Left colon (tissue), 2 donors: ENCODE measurements at places on chromosomes 1 and 21.

- DNase-seq = no peak
Observed at GRCh38 chr1:24557711-24558131, 1.8 kb downstream of the NCMAP start.

GRCh38 chr1:36268981-36269380 lies 37.2 kb upstream of the SH3D21 start:
- DNase-seq = no peak

DNA sequence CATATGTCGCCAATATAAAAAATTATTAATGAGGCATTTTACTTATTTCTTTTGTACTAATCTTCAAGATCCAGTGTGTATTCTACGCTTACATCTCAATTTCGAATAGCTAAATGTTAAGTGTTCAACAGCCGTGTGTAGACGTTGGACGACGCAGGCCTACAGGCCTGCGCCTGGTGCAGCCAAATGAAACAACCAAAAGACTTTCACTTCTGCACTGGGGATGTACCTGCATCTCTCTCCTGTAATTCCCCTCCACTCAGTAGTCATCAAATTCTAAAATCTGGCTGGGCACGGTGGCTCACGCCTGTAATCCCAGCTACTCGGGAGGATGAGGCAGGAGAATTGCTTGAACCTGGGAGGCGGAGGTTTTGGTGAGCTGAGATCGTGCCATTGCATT lies 76.8 kb upstream of the HNRNPU start:
- no peak for DNase-seq

DNA sequence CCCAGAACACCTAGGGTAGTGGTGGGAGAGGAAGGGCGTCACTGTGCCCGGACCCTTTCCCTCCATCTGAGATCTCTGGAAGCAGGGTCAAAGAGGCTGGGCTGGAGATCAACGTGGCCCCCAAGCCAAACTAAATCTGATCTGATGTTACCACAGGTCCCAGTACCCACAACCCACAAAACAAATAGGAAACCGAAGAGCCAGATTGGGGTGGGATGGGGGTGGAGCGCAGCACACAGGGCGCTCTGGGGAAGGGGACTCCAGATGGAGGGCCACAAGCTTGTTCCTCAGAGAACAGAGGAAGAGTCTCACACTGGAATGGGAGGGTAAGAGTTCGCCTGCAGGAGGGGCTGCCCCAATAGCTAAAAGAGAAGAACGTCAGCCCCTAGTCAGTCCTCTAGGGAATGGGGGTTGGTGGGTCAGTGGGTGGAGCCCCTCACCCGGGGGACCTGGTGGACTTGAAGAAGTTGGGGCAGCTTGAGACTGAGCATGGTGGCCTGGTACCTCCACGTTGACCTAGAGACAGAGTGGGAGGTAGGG lies 1.5 kb downstream of the PAQR6 start:
- no peak for DNase-seq

- no peak for DNase-seq
Observed at GRCh38 chr1:236120721-236121153, 21.6 kb upstream of the GPR137B start.

DNA sequence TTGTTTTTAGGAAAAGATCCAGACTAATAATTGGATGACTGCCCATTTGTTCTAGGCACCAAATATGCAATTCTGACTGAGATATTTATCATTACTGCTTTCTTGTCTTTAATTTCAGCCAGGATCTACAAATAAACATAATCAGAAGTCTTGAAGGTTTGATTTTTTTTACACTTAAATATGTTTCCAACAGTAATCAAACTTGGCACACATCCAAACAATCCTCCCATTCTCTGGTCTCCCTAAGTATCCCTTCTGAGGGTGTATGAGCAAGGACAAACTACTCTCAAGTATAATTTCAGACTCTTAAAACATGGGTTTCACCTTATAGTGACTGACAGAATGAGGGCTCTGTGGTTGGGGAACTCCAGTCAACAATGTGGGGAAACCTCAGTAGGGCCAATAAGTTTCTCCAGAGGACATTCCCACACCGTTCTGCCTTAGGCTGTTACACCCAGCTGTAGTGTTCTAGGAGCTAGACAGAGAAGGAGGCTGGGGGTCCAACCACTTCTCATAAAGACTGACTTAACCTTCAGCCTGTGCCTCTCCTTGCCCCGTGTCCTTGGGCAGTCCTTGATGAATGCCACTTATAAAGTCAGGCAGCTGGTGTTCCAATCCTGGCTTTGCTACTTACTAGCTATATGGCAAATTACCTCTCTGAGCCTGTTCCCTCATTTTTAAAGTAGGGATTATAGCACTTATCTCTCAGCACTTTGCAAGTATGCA lies 1.5 kb upstream of the PALMD start:
- no peak for DNase-seq

- DNase-seq = no peak
Observed at GRCh38 chr1:6106321-6106731, 60.6 kb downstream of the KCNAB2 start.

DNA sequence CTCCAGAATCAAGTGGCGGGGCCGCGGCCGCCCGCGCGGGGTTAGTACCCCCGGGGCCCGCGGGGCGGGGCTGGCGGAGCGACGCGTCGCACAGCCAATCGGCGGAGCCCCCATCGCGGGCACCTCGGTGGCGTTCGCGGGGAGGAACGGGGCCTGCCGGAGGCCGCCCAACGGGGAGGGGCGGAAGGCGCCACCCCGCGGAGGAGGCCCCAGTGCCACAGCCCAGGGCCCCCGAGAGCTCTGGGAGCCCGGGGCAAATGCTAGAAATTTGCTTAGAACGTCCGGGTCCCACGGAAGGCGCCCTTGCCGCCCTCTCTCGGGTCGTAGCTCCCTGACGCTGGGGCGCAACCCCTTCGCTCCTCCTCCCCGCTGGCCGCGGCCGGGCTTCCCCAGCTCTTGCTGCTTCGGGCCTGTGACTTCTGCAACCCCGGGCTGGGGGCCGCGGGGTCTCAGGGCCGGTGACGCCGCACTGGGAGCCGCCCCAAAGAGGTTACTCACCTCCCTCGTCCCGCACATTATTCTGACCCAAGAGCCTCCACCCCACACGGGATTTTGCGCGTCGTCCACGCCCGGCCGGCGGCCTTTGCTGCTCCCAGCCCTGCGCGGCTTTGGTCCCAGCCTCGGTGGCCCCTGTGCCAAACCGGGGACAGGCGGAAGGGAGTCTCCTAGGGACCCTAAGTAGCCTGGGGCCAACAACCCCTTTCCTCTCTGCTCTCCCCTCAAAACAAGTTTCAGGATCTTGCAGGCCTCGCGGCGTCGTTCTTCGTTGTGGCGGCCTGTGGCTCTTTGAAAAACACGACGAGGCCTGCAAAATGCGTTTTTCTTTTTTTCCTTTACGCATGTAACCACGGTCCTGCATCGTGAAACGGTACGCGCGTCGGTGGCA lies at the start of gene RUNX3:
Gene RUNX3 (minus strand): TSS at position 17 of the 886 bp plus-strand sequence. CDS start 408 bp downstream, outside the sequence.
- peak; percentile 78 for DNase-seq

DNA sequence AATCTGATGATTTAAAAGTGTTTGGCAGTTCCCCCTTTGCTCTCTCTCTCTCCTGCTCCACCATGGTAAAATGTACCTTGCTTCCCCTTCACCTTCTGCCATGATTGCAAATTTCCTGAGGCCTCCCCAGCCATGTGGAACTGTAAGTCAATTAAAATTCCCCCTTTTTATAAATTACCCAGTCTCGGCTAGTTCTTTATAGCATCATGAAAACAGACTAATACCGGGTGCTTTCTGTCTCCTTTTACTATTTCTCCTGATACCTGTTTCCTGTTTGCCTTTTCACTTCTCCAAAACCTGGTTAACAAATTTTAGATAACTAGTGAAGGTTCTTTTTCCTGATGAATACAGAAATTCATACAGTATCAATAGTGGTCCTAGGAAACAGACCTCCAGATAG lies 1670.3 kb downstream of the MRPL39 start:
- no peak for DNase-seq

- no peak for DNase-seq
Observed at GRCh38 chr1:9844756-9845155, 21.0 kb upstream of the CLSTN1 start.

DNA sequence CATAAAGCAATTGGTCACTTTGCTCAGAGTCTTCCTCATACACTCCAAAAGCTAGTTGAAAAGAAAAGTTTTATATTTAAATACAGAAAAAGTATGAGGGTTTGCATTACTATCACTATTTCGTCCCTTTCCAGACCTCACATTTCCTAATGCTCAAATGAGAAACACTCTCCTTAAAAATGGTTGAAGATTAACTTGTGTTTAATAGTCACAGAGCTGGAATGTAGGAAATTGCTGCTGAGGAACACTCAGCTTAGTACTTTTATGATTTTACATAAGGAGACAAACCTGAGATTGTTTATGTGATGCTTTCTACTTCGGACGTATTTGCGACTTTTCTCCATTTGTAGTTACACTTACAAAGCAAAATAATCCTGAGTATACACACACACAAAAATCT lies 39.8 kb downstream of the MYSM1 start:
- DNase-seq = no peak

GRCh38 chr1:84069236-84069845 lies 70.4 kb upstream of the TTLL7 start:
- DNase-seq = no peak

- no peak for DNase-seq
Observed at GRCh38 chr1:8091691-8092090, 65.6 kb upstream of the ERRFI1 start.

DNA sequence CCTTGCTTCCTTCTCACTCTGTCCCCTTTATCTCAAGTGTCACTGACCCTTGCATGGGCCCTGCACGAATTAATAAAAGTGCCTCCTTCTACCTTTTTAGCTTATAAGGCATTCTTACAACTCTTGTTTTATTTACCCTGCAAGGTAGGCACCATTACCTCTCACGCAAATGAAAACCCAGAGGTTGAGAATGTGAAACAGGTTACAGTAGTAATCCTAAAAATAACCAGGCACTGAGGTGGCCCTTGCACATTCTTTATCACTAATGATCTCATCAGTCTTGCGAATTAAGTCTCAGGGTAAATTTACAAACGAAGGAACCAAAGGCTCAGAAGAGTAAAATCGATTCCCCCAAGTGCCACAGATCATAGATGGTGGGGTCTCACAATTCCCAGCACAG lies 3.7 kb downstream of the GLIS1 start:
- no peak for DNase-seq

DNA sequence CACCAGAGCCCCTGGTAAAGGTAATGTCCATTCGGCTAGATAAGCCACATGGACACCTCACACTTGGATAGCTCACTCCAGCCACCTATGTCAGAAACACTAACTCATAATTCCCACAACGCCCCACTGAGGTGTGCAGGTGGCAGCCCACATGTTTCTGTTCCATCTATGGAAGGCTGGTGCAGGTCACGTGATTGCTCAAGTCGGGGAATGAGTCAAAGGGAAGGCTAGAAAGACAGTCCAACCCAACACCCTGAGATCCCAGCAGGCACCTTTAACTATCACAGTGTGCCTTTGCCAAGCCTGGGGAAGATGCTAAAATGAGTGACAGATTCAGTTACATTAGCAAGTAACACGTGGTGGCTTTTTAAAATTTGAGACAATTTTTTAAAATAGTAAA lies 45.3 kb upstream of the KCNE1 start:
- DNase-seq = no peak

DNA sequence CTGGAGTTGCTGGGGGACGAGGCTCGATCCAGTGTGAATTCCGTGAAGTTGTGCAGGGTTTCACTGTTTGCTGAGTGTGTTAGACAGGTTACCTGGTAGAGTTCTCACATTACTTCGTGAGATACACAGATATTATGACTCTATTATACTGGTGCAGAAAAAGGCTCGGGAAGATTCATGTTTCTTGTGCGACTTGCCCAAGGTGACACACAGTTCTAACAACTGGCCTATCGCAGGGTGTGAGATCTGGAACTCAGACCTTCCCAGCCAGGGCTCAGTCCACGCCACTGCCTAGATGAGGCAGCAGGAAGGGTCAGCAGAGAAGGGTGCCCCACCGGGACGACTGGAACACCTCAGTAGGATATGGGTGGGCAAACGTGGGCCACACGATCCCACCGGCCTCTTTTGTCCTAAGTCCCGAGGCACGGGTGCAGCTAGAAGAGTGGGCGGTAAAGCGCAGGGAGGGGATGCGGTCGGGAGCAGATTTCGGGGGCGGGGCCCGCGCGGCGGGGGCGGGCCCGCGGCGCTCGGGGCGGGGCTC lies 296 bp upstream of the RNPEP start:
- peak; percentile 83 for DNase-seq

- DNase-seq = no peak
Observed at GRCh38 chr21:46442938-46443337, 15.8 kb upstream of the DIP2A start.

DNA sequence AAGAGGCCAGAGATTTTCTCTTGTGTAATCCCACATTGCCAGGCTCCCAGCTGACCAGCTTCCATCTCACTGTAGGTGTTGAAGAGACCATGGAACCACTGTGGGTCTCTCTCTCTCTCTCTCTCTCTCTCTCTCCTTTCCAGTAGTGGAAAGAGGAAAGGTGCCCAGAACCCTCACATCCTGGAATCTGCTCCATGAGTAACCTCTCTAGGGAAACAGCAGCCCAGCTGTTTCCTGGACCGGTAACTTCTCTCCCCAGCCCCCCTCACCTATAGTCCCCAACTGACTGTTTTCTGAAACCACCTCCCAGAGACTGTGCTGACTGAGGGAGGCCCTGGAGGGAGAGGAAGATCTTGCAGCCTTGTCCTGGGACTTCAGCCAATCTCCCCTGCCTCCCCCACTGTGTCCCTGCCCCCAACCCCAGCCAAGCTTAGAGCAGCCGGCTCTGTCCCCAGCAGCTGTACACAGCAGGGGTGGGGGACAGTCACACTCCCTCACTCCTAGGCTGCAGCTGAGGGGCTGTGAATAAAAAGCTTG lies 20.6 kb upstream of the SLC45A3 start:
- no peak for DNase-seq

DNA sequence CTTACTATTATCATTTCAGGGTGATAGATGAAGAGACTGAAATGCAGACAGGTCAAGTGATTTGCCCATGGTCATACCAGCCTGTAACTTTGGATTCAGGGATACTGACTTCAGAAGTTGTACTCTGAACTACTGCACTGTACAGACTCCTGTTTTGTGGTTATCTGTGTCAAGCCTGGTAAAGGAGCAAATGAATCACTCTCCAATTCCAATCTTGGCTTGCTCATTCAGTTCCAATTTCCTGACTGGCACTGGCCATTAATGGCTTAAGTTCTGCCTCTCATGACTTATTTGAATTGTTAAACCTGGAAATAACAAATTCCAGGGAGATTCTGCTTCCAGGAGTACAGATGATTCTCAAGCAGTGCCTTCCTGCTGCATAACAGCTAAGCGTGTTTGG lies 45.4 kb upstream of the PLD5 start:
- no peak for DNase-seq

GRCh38 chr21:46226920-46227599 lies 1.5 kb downstream of the LSS start:
- no peak for DNase-seq

DNA sequence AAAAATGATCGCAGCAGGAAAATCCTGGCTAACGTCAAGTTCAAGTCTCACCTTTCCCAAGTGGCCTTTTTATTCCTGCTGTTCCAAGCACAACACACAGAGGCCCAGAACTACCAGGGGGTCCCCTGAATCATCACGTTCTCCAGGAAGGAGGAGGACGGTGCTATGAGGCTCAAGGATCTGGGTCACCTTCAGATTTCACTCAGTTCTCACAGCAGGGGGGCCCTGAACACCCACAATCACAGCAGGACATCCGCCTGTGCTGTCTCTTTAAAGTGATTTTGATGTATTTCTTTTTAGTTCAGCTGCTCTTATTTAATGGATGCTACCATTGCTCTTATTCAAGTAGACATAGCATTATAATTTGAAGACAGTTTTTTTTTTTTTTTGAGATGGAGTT lies 173.4 kb downstream of the HUNK start:
- DNase-seq = no peak
